Activated T-helper 1 cell treated with anti-CD3 and anti-CD28 coated beads, Interleukin-2, amount 50 U/mL, for 16 hours (primary cell): ENCODE measurements at places on chromosomes 12 and 14.
A peak's percentile ranks its signal among the peaks of the same experiment; 100 is the strongest.

GRCh38 chr14:92759679-92760523 lies 11.5 kb upstream of the LGMN start:
- no peak for DNase-seq

- DNase-seq = no peak
These were observed 733 bp upstream of the P3H3 start for GRCh38 chr12:6827437-6827911.

DNA sequence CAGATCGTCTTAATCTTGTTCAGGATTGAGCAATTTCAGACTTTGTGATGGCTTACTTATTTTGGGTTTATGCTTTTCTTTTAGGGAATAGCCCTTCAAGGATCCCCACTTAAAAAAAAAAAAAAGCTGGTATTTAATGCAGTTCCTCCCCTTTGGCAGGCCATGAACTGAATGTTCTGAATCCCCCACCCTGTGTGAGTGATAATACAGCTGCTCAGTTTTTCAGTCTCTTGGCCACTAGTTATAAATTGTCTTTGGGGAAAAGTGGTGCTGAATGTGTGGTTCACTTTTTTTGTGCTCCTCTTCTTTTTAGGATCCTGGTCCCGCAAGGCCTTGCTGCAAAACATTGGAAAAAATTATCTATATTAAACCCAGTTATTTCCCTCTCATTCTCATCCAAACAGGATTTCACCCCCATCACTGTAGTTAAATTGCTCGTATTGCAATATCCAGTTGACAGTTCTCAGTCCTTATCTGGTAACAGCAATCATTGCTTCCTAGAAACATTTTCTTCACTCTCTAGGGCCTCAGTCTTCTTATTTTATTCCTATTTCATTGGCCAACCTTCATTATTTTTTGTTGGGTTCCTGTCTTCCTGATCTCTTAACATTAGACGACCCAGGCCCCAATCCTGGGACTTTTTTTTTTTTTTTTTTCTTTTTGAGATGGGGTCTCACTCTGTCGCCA lies 73.1 kb upstream of the PAWR start:
- no peak for DNase-seq

DNA sequence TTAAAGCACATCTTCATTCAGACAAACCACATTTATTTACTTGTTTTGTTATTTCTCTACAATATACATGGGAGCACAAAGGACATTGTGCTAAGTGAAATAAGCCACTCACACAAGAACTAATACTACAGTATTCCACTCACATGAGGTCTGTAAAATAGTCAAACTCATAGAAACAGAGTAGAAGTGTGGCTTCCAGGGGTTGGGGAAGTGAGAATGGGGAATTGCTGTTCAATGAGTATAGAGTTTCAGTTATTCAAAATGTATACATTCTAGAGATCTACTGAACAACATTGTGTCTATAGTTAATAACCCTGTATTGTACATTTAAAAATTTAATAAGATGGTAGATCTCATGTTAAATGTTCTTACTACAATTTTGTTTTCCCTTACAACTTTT lies 88.8 kb downstream of the ATXN7L3B start:
- DNase-seq = no peak

DNA sequence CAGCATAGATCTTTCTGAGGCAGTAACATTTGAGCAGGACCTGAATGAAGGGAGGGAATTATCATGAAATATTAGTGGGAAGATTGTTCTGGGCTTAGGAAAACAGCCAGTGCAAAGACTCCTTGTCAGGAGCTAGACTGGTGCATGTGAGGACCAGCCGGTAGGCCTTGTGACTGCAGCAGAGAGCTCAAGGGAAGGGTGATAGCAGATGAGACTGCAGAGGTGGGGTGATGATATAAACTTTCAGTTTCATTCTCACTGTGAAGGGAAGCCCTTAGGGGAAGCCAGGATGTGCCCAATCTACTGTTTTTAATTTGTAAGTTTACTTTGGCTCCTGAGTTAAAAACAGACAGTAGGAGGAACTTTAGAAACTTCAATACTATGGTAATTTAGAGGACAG lies 12.4 kb downstream of the IL22 start:
- DNase-seq = peak; percentile 17

DNA sequence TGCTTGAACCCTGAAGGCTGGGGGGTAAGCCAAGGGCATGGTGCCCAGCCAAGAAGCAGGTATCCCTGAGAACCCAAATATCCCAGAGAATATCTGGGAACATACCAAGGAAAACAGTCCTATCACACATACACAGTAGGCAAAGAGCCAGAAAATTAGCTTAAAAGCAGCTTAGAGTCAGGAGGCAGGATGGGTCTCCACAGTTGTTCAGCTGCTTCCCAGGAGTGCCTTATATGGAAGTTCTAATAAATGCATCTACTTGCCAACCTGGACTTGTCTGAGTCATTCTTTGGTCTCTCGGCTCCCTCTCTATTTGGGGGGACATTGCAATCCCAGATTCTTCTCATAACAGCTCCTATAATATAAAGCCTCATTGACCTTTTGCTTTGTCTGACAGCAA lies 9.0 kb upstream of the GPR135 start:
- no peak for DNase-seq

GRCh38 chr14:80354860-80355581 lies 143.7 kb upstream of the DIO2 start:
- no peak for DNase-seq

DNA sequence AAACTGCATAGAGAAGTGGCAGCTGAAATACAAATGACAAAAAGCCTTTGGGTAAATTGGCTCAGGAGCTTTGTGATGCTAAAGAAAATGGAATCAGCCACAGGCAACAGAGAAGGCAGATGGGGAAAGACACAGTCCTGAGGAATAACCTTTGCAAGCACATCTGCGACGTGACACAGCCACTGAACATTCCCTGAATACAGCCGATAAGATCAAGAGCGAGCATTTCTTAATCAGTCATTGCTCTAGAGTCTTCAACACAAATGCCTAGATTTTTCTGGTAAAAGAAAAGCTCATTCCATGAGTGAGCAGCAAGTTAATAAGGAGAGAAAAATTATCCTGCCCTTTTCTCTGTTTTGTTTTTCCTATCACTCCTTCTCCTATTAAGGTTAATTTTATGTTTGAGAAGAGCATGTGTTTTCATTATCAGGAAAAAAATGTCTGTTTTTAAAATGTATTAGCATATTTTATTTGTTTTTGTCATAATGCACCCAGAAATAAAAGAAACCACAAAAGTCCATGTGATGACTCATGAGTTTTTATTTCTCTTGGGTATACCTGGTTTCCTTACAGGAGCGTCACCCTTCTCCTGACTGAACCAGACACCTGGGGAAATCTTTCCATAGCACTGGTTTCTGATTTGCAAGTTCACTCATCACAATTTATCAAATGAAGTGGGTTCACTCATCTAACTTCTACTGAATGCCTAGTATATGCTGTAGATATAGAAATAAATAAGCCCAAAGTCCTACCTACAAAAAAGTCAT lies 45.4 kb upstream of the PCED1B start:
- no peak for DNase-seq

GRCh38 chr12:52980096-52980649 lies 26.1 kb upstream of the EIF4B start:
- DNase-seq = no peak

- DNase-seq = no peak
These were observed 14.0 kb upstream of the TBX3 start for GRCh38 chr12:114697741-114698565.

DNA sequence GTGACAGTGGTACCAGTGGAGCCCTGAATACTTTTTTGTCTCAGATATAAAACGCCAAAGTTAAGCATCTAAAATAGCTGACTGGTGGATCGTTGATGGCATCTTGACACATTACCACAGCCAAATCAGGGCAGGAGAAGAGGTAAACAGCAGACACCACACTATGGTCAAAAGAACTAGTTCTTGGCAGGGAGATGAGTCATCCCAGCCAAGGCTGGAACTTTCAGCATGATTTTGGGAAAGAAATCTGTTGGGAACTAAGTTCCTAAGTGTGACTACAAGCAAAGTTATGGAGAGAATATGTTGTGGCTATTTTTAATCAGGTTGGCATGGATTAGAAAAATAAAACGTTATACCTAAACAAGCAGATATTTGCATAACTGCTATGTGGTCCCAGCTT lies 36.9 kb downstream of the LGR5 start:
- DNase-seq = no peak

DNA sequence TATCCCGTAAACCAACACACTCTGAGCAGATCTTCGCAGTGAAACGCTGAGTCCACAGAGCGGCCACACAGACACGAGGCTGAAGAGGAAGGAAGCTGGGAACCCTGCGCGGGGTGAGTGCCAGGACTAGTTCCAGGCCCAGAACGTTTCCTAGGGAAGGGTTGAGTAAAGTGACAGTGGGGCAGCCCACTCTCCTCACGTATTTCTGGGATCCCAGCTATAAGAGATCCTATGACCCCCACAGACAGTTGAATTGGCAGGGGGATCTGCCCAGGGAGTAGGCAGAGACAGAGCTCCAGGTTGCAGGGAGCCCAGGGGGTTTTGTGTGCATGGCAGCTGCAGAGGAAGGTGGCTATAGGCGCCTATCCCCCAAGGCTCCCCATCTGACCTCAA lies 51.1 kb downstream of the GTF2A1 start:
- DNase-seq = no peak

DNA sequence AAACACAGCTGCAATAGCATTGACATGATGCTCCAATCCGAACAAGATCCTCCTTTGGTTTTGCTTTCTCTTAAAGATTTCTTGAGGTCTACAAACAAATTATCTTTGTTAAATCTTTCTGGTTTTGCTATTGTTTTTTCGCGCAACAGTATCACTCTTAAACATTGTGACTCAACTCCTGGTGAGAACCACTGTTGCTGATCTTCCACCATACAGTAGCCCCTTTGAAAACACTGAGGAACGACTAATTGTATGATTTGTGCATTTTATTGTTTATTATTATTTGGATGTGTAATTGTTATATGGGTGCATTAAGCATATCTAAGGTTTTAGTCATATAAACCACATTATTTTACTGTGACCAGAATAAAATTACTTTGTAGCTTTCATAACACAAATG lies 282.8 kb downstream of the EGLN3 start:
- no peak for DNase-seq

- no peak for DNase-seq
These were observed 34.1 kb downstream of the ITGA7 start for GRCh38 chr12:55673638-55674037.

DNA sequence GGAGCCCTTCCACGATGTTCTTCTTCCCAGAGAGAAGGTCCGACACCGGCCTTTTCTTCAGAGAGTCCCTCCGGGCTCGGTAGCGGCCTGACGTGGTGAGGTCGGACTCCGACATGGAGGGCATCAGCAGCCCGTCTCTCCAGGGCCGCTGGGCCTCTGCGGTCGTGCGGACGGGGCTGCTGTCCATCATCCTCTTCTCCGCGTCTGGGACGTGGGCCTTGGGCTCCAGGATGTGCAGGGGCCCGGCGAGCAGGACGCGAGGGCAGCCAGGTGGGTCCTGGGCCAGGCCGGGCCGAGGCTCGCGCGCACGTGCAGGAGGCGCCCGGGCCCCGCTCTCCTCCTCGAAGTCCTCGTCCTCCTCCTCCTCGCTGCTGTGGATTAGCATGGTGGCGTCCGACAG lies 75.9 kb downstream of the PTPN21 start:
- no peak for DNase-seq

GRCh38 chr14:92493492-92493891 lies 20.1 kb upstream of the RIN3 start:
- DNase-seq = no peak

DNA sequence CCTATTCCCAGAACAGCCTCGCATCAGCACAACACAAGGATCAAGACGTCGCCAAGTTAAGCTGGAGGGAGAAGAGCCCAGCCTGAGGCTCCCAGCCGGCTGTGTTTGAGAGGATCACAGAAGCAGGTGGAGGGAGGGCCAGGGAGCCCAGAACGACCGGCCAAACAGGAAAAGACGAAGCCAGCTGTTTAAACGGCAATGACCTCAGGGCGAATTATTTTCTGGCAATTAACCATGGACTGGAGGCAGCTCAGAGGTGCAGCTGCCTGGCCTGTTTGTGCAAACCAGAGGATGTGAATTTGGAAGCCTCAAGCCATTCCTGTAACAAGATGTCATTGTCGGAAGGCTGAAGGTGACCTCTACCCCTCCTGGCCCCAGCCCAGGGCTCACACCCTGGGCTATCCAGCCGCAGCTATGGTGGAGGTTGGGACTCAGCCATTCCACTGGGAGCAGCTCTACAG lies 175.8 kb upstream of the PRMT8 start:
- no peak for DNase-seq

- no peak for DNase-seq
These were observed 139.2 kb downstream of the PDZRN4 start for GRCh38 chr12:41327096-41327895.

DNA sequence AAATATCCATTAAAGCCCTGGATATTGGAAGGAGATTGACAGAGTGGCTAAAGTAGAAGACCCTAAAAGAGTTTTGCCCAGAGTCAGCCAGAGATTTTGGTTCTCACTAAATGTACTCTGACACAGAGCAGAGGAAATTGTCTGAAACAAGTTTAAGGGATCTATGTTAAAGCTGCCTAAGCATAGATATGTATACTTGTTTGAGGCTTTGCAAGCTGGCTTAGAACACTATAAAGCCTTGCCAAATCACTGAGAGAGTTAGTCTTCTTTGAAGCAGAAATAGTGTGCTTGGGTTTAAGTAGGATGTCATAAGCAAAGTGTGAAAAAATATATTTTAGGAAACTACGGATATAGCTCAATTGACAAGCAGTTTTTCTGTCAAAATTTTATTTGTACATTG lies 653.5 kb downstream of the FSCB start:
- no peak for DNase-seq

GRCh38 chr12:34295366-34296142 lies 273.3 kb downstream of the ALG10 start:
- no peak for DNase-seq

GRCh38 chr12:75589801-75590200 lies 78.4 kb upstream of the KRR1 start:
- no peak for DNase-seq

DNA sequence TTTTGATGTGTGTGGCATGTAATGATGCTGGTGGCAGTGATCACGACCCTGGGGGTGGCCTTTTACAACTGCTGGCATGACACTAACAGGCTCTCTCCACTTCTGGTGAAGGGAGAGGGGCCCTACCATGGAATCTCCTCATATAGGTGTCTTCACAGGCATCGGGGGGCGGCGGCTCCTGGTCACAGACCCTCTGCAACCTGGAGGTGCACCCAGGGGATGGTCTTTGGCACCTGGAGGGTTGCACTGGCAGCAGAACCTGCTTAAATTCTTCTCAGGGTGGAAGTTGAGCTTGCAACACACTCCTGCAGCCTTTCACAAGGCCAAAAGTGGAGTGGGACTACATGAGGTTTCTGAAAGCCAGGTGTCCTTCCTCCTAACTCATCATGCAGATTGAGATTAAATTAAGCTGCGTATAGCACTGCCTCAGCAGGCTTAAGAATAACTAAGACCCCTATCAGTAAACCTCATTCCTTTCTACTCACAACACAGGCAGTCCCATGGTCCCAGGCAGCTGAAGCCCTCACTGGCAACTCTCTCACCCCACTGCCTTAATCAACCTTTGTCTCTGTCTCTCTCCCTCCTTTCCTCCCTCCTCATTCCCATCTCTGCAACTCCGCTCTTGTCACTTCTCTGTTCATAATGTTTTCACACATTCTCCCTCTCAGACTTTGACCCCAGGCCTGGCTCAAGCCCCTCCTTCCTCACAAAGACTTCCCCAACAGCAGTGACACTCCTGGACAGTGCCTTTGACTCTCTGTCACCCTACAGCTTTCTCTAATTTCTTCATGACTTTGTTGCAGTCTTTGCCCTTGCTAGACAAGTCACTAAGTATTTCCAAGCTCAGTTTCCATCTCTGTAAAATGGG lies 18.9 kb downstream of the NID2 start:
- no peak for DNase-seq

- DNase-seq = no peak
These were observed 34.9 kb downstream of the TTC7B start for GRCh38 chr14:90781344-90781761.
